NCI-H1092 treated with DMSO at 0.1 percent for 48 hours (cell line): ENCODE measurements at places on chromosomes 4 and X.

DNA sequence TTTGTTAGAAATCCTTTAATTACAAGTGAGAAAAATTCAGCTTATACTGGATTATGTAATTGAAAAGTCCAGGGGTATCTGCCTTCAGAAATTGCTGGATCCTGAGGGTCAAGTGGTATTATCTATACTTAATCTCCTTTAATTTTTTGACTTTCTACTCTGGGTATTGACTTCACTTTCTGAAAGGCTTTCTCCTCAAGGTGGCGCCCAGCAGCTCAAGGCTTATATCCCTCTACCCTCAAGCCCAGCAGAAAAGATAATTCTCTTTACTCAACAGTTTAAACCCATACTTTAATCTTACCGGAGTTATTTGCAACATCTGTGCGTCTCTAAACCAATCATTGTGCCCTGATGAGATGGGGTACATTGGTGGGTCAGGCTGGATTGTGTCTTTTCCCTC, 129.5 kb downstream of the LARP7 start:
- peak; percentile 10 for DNase-seq

DNA sequence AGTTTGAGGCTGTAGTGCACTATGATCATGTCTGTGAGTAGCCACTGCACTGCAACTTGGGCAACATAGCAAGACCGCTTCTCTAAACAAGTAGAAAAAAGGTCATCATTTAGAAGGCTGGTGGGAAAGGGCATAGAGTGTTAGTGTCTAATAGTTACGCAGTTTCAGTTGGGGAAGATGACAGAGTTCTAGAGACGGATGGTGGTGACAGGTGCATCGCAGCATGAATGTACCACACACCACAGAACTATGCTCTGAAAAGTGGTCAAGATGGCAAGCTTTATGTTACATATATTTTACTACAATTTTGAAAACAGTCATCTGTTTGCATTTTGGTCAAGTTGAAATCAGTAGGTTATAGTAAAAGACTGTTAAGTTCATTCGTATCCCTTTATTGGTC, 23.7 kb upstream of the CLDN34 start:
- DNase-seq: no peak

GRCh38 chr4:139658586-139659382, 6.8 kb upstream of the MGST2 start:
- DNase-seq: no peak

DNA sequence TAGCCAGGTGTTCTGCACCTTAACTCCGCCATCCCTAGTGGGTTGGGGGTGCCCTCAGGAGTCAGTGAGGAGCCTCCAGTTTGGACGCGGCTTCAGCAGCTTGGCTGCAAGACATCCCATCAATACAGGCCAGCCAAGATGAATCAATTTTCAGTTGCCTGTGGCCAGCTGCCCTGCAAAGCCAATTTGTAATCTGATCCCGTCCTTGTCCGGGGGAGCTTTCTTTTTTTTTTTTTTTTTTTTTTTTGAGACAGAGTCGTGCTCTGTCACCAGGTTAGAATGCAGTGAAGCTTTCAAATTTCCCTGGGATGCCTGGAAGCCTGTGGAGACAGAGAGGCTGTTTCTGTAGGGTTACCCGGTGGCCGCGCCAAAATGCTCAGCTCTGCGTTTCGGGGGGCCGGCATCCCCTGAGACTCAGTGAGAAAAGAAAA, 192.5 kb downstream of the ASMT start:
- peak; percentile 29 for DNase-seq

DNA sequence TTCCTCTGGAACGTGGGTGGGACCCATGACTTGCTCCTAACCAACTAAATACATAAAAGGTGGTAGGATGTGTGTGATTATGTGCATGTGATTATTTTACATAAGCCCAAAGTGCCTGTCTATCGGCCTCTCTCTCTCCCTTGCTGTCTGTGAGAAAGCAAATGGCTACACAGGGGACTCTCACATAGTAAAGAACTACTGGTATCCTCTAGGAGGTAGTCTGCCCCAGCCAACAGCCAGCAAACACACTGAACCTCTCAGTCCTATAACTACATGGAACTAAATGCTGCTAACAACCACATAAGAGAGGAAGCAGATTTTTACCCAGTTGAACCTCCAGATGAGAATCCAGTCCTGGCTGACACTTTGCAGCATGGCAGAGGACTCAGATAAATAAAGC, 1249.4 kb downstream of the ADGRL3 start:
- no peak for DNase-seq

GRCh38 chrX:48848847-48849246, 13.4 kb upstream of the PCSK1N start:
- no peak for DNase-seq

DNA sequence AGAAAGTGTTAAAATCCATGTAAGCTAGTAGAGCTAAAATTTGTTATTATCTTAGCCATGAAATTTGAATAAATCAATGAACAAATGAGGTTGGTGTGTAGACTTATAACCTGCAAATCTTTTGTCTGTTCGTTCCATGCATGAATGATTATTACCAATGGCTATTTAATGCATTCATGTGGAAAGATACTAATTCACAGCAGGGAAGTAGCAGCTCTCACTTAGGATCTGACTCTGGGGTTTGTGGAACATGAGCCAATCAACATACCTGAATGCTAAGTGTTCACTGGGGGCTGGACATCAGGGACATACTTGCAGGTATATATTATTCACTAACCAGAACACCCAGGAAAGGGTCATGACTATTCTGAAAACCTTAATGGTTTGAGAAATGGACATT, 444.1 kb downstream of the STIM2 start:
- DNase-seq: no peak

- peak; percentile 49 for DNase-seq
These were observed 562.2 kb downstream of the ZIC3 start for GRCh38 chrX:138128027-138128671.

- DNase-seq: no peak
These were observed 741 bp downstream of the HGFAC start for GRCh38 chr4:3442460-3442958.

- DNase-seq: no peak
These were observed 376.0 kb downstream of the GBA3 start for GRCh38 chr4:23068756-23069155.

- DNase-seq: peak; percentile 44
These were observed 519 bp downstream of the SLC25A4 start for GRCh38 chr4:185143601-185143969.

DNA sequence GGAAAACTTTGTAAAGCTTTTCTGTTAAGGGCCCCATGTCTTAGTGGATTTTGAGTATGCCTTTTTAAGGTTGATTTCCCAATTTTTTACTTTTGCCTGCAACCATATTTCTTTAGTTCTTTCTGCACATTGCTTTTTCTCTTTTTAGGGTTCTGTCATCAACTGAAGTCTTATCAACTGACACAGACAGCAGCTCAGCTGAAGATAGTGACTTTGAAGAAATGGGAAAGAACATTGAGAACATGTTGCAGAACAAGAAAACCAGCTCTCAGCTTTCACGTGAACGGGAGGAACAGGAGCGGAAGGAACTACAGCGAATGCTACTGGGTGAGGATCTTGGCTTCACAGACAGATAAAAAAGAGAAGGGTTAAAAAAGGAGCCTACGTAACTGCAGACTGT, 27.8 kb downstream of the TAF1 start:
- no peak for DNase-seq

GRCh38 chr4:65386927-65387326, 283.4 kb downstream of the EPHA5 start:
- no peak for DNase-seq
